ENCODE measurements at places on chromosomes 5 and 9.

- no peak for DNase-seq
These were observed 6.2 kb downstream of the POLR1E start for GRCh38 chr9:37491939-37492338.

DNA sequence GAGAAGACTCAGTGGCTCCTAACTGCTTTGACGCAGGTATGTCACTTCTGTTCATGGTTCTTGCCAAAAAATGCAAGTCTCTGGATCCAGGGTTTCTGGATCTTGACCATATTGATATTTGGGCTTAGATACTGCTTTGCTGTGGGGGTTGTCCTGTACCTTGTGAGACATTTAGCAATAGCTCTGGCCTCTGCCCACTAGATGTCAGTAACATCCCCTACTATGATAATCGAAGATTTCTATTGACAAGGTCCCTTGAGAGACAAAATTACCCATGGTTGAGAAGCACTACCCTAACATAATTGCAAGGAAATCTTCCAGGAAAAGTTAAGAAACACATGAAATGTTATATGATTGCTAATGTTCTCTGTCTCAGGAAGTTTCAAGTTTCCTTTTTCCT is 285.4 kb downstream of the TMEM232 start:
- peak; percentile 62 for DNase-seq

GRCh38 chr9:99135456-99135855 is 30.5 kb downstream of the TGFBR1 start:
- peak; percentile 17 for DNase-seq

DNA sequence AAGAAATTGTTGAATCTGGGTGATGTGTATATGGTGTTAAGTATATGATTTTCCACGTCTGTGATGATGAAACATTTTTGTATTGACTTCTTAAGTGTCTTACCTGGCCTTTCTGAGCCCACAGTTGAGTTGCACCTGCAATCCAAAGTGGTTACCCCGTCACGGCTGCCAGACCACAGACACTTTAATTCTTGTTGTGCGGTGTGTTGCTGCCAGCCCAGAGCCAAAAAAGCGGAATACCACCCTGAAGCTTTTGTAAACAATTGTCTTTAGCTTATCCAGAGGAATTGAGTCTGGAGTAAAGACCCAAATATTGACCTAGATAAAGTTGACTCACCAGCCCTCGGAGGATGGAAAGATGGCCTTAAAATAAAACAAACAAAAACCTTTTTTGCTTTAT is 35.1 kb downstream of the MTAP start:
- no peak for DNase-seq

GRCh38 chr9:34403554-34404380 is 27.1 kb upstream of the MYORG start:
- DNase-seq, result peak; percentile 48

DNA sequence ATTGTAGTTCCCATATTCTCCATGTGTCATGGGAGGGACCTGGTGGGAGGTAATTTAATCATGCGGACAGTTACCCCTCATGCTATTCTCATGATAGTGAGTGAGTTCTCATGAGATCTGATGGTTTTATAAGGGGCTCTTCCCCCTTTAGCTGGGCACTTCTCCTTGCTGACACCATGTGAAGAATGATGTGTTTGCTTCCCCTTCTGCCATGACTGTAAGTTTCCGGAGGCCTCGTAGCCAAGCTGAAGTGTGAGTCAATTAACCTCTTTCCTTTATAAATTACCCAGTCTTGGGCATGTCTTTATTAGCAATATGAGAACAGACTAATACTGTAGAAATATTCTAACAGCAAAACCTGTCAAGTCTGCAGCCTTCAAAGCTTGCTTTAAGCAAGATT is 293.2 kb downstream of the CTNND2 start:
- DNase-seq, result no peak

DNA sequence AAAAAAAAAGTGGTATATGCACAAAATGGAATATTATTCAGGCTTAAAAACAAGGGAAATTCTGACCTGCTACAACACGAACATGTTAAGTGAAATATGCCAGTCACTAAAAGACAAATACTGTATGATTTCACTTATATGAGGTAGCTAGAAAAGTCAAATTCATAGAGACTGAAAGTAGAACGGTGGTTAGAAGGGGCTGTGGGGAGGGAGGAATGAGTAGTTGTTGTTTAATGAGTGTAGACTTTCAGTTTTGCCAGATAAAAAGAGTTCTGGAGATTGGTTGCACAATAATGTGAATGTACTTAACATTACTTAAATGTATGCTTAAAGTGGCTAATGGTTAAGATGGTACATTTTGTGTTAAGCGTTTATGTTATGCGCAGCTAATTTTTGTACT is 79.5 kb upstream of the IL12B start:
- DNase-seq, result peak; percentile 74

GRCh38 chr5:132714456-132715307 is 22.7 kb downstream of the KIF3A start:
- DNase-seq, result peak; percentile 41

- no peak for DNase-seq
These were observed 19.9 kb downstream of the ZBTB34 start for GRCh38 chr9:126880226-126880946.

GRCh38 chr5:6488021-6488420 is 39.4 kb downstream of the UBE2QL1 start:
- DNase-seq, result peak; percentile 35

DNA sequence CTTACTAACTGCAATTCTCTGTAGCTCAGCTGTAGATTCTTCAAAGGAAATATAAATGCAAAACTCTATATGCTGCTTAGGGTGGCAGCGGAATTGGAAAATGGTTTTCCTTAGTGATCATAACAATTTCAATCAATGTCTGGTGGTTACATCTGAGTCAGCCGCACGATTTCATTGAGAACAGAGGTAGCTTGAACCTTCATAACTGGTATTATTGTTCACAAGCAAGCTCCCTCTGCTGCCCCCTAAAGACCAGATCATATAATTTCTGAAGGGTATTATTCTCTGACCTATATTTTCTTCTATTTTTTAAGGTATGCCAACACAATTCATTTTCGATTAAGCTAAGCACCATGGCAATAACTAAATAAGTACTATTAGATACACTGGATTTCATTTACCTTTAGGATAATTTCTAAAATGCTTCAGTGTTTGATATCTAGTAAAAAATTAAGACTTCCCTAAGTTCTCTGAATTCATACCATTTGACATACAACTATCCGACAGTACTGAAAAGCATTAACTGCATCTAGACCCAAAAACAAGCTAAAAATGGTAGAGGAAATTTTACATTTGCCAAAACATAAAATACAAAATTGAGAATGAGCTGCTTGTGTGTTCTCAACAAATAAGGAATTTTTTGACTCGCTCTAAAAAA is 181.1 kb upstream of the SPEF2 start:
- peak; percentile 52 for DNase-seq

- no peak for DNase-seq
These were observed 1.3 kb downstream of the SLC9A3 start for GRCh38 chr5:522899-523440.

- DNase-seq, result no peak
These were observed 561.4 kb downstream of the CAAP1 start for GRCh38 chr9:26331223-26331622.

- no peak for DNase-seq
These were observed 3.3 kb downstream of the SEPTIN8 start for GRCh38 chr5:132773601-132774355.

DNA sequence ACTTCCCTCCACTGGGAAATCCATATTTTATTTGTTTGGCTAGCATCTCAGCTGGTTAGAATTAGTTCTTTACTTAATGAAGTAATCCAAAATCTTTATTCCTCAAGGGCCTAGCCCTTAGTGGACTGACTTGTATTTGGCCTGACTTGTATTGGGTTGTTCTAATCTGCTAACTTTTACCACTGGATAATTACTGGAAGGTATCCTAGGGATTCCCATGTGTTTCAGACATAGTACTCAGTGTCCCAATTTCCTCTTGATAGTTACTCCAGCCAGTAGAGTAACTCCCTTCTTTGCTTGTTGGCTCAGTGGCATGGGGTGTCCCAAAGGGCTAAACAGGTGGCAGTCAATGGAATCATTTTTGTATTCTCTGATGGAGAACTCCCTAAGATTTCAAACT is 156.0 kb downstream of the DCP2 start:
- DNase-seq, result no peak

Data from GM12865 (cell line).